Fibroblast of mammary gland (primary cell): ENCODE measurements at places on chromosomes 13 and 19.

DNA sequence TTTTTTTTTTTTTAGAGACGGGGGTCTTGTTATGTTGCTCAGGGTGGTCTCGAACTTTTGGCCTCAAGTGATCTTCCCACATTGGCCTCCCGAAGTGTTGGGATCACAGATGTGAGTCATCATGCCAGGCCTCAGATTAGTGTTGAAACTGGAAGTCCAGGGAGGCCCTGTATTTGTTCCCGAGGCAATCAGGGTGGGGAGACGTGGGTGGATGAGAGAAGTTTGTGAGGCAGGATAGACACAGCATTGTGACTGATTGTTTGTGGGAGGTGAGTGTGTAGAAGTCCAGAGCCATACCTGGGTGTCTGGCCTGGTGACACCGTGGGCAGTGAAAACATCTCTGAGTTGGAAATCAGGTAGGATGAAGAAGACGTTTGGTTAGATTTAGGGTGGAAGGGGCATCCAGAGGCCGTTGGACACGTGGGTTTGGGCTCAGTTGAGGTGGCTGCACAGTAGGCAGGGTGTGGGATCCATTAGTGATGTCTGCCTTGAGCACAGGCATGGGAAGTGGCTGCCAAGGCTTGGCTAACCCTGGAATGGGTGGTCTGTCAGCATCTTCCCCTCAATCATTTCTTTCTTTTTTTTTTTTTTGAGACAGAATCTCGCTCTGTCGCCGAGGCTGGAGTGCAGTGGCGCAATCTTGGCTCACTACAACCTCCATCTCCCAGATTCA is 12.4 kb downstream of the RTN2 start:
- DNase-seq, result peak; percentile 78

- no peak for DNase-seq
Measured at GRCh38 chr13:41254902-41255301, 8.5 kb downstream of the MTRF1 start.

GRCh38 chr13:104526561-104526960 is 1460.3 kb upstream of the SLC10A2 start:
- DNase-seq, result no peak

DNA sequence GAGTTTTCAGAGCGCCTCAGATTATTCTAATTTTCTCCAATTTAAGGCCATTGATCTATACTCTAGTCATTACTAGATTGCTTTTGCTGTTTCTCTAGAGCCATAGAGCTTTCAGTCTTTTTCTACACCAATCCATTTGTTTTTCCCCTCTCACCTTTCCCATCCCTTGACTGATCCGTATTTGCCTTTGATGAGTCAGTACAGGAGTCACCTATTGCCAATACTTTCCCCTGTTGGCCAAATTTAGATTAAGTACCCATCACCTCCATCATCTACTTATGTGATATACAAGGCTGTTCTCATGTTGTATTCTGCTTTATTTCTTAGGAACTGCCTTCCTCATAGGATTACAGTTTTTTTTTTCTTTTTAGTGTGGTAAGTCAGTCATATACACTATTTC is 463.2 kb downstream of the KLF12 start:
- DNase-seq, result no peak
